ENCODE measurements at places on chromosomes 1 and 21.

DNA sequence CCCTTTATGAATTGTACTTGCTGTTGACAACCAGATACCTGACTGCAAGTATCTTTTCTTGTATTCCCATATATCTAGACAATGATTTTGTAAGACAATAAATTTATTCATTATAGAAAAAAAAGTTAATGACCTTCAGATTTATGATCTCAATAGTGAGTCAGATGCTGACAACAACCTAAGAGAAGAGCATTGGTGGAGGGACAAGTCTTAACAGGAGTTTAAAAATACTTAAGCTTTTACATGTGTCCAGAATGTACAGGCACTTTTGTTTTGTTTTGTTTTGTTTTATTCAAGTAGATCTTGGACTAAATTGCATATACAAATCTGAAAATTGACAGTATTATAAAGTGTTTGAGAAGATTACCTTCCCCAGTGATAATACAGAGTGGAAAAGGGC is 1544.6 kb upstream of the B3GALT2 start:
- DNase-seq: no peak

- no peak for DNase-seq
Observed at GRCh38 chr21:37039411-37040075, 33.0 kb downstream of the RIPPLY3 start.

DNA sequence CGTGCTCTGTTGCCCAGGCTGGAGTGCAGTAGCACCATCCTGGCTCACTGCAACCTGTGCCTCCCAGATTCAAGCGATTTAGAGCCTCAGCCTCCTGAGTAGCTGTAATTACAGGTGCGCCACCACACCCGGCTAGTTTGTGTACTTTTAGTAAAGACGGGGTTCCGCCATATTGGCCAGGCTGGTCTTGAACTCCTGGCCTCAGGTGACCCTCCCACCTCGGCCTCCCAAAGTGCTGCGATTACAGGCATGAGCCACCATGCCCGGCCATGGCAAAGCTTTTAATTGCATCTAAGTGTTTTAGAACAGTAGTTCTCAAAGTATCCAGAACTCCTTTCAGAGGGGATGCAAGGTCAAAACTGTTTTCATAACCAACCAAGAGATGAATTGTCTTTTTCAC is 25.1 kb upstream of the IFNGR2 start:
- DNase-seq: no peak

GRCh38 chr21:35849144-35849543 is 211.2 kb downstream of the SETD4 start:
- DNase-seq: no peak

GRCh38 chr1:93095804-93096585 is 16.9 kb downstream of the MTF2 start:
- no peak for DNase-seq

DNA sequence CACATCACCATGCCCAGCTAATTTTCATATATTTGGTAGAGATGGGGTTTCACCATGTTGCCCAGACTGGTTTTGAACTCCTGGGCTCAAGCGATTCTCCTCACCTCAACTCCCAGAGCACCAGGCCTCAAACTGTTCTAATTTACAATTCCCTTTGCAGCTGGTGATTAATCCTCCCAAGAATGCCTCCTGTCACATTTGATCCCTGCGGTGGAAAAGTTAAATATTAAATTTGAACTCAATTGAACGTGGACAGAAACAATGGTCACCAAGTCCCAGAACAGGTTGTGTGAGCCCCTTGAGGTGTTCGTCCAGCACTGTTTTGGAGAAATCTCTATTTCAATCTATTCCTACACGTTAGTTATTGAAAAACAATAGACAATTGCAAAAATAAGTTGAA is 2.0 kb upstream of the ANKRD35 start:
- DNase-seq: no peak

DNA sequence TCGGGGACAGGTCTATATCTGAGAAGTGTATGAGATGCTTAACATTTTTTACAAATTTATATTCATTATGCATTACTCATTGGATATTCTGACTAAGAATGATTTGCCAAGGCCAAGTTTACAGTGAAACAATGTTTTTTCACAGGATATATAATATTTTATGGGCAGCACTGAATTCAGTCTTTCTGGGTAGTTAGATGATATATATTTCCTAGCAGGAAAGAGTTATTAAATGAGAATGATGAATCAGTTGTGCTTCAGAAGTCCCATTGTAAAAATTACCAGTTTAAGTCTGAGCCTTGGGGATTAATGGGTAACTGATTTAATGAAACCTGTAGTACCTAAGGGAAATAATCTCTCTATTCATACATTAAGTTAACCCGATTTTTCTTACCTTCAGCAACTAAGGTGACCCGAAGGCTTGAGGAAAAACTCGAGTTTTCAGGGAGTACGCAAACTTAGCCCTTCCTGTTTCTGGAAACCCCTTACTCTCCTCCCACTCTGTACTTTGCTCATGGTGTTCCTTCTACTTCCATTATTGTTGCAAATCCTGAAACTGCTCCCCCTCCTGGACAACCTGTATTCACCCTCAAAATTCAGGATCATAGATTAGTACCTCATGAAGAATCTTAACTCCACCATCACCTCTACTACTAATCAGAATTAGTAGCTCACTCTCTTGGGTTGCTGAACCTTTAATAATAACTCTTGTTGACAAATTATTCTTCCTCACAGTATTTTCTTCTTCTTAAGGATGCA is 135.1 kb downstream of the AK5 start:
- no peak for DNase-seq

- DNase-seq: no peak
Observed at GRCh38 chr1:91243171-91243570, 161.5 kb downstream of the HFM1 start.

- DNase-seq: no peak
Observed at GRCh38 chr1:89462250-89462649, 62.4 kb upstream of the LRRC8B start.

- no peak for DNase-seq
Observed at GRCh38 chr1:40075266-40075665, 21.8 kb downstream of the PPT1 start.

DNA sequence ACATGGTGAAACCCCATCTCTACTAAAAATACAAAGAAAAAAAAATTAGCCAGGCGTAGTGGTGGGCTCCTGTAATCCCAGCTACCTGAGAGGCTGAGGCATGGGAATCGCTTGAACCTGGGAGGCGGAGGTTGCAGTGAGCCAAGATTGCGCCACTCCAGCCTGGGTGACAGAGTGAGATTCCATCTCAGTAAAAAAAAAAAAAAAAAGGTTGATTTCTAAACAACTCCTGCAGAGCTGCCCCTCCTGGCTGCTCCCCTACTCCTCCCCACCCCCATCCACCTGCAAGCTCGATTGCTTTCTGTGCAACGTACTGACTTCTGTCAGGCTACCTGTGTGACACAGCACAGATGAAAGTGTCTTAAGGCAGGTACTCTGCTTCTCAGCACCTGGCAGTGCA is 13.3 kb downstream of the ETV3L start:
- no peak for DNase-seq

DNA sequence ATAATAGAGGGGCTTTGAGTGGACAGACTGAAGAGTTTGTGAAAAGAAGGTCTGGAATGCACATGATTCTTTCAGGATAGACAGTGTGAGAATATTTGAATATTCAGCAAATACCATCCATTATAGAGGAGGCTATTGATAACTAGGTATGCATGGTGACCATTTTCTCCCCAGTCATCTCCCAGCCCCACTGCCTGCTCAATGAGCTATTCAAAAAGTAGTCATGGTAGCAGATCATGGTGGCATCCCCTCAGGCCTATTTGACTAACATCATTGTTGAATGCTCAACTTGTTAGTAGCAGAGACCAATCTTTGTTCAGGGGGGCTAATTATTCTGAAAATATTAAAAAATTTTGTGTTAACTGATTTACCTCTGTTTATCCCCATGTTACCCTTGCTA is 311.6 kb downstream of the S1PR1 start:
- DNase-seq: no peak

- DNase-seq: no peak
Observed at GRCh38 chr1:244224487-244225430, 173.7 kb downstream of the ZBTB18 start.

DNA sequence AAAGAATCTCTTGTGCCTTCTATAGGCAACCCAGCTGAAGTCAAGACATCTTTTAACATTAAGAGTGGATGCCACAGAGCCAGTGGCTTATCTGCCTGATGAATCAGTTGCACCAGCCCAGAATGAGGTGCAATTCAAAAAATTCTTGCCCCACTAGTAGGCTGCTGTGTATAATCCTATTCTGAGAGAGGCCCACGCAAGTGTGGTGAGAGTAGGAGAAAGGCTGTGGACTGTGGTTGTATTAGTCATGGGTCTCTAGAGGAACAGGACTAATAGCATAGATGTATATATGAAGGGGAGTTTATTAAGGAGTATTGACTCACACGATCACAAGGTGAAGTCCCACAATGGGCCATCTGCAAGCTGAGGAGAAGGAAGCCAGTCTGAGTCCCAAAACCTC is 216.4 kb downstream of the LTN1 start:
- DNase-seq: no peak

DNA sequence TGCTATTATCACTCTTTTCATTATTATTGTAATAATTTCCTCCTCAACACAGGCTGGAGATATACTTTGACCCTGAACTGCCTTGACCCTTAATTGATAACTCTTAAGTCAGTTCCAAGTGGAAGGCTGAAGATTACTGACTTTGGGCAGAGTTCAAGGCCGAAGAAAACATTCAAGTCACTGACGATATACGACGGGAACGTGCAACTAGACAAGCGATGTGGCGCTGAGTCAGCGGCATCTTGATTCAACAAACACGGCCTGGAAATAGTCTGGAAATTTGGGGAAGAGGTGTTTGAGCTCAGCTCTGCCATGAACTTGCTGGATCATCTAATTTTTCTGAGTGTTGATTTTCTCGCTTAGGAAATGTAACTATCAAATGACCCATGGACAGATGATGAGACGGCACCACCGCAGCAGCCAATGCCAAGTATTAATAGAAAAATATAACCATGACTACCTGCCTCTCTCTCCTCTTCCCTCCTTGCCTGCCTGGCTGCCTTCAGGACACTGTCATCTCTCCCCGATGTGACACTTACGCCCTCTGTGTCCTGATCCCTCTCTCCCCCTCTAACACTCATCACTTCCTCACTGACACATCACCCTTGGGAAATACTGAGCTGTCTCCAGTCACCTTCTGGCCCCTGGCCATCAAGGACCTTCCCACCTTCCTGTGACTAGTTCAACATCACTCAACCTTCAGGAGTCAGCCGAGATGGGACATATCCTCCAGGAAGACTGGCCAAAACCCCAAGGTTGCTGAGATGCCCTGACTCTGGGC is 49.4 kb downstream of the TMCO4 start:
- no peak for DNase-seq

DNA sequence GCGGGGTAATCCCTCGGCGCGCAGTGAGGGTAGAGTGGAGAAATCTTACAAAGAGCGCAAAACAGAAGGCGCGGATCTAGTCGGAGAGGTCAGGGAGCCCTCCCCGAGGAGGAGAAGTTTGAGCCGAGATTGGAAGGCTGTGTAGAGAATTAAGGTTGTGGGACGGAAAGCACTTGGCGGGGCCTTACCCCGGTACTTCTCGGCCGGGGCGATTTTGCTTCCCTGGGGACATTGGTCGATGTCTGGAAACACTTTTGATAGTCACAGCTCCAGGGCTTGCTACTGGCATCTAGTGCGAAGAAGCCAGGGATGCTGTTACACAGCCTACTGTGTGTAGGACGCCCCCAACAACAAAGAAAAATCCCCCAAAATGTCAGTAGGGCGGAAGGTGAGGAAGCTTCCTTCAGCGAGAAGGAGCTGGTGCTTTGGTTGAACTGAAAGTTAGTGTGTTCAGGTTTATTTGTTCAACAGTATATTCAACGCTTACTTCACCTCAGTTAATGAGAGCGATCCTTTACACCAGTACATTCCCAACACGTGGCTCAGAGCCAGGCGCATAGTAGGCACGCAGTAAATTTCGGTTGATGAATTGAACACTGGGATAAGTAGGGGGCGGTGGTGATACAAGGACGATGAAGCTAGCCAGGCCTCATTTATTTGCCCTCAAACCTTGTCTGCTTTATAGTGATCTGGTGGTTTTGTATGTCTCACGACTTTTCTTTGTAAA is 807 bp downstream of the CEP85 start:
- DNase-seq: peak; percentile 72

DNA sequence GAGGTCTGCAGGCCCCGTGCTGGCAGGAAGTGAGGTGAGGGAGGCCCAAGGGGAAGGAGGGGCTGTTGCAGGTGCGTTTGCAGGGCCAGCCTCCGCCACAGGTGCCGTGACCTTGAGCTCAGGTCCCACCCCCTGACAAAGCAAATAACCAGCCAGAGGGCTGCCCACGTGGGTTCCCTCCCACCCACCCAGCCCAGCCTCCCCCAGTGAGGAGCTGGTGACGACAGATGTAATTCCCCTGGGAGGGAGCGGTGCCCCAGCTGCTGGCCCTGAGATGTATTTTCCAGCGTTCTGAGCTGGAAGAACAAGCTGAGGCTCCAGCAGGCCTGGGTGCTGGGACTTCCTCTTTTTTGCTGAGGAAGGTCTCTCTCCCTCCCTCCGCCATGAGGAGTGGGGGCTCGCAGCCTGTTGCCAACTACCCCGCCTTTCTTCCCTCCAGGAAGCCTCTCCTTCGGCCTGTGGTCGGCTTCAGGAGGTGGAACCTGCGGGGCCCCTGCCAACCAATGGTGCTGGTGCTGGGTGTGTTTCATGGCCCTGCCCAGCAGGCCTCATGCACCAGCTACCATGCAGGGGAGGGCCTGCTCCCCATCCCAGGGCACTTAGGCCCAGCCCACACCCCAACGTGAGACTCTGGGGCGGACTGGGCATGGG is 153.2 kb downstream of the PRDM16 start:
- DNase-seq: peak; percentile 88

DNA sequence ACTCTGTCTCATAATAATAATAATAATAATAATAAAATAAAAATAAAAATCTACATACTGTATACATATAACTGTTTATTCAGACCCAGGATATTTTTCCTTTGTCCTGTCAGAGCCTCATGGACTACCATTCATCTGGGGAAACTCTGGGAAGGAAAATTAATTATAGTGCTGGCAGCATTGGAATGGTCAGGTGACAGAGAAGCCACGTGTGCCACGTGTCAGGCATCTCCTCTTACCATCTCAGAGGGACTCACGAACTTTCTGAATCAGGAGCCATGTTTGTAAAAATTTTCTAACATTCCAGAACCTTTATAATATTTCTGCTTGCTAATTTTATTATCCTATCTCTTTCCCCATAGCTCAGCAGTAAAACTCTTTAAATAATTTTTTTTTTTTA is 97.8 kb upstream of the HNRNPU start:
- no peak for DNase-seq

- DNase-seq: no peak
Observed at GRCh38 chr1:8874230-8875201, 4.0 kb downstream of the ENO1 start.

GRCh38 chr1:29675481-29676263 is 439.4 kb downstream of the PTPRU start:
- no peak for DNase-seq

GRCh38 chr1:13807209-13807608 is 107.2 kb downstream of the PRDM2 start:
- no peak for DNase-seq

DNA sequence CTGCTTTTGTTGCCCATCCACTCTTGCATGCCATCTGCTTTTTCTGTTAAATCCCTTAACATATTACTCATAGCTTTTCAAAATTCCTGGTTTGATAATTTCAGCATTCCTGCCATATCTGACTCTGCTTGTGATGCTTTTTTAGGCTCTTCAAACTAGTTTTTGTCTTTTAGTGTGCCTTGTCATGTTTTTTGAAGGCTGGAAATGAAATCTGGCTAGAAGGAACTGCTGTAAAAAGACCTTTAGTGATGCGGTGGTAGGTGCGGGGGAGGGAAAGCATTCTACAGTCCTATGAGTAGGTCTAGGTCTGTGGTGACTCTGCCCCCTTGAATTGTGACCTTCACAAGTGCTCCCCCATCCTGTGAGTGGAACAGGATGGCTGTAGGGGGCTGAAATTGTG is 15.0 kb upstream of the S100B start:
- no peak for DNase-seq

GRCh38 chr1:221709854-221710253 is 32.0 kb downstream of the DUSP10 start:
- no peak for DNase-seq

Measured in DMS79 treated with DMSO at 0.1 percent for 48 hours (cell line).